H1 (cell line): ENCODE measurements at places on chromosomes 16 and 17. TPM values are rescaled to one million over a fixed set of nuclear protein-coding genes. Genes with fewer than 3 reads are reported as not detected.

DNA sequence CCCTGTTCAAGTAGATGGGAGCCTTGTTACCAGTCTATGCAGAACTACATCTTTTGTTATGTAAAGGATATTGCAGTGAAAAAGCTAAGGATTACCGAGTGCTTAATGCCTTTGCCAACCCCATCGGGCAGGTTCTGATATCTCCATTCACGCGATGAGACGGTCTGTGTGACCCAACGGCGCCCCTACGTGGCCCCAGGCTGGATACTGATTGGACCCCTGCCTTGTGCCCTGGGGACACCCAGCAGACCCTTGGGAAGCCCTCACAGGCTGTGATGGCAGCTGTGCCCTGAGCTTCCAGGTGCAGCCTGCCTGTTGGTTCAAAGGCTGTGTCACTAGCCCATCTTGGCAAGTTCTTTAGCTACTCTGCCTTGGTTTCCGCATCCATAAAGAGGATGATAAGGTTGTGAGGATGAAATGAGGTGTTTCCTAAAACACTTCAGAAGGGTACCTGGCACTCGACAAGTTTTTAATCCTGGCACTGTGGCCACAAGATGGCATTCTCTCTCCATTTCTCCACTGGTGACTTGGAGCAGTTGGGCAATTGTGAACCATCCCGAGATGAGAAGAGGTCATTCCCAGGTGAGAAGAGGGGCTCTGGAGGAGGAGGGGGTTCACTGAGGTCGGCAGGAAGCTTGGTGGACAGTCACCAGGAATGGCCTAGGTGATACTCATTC lies 33.6 kb downstream of the HAPSTR1 start:
- DNase-seq, result no peak

GRCh38 chr17:76812263-76812662 lies 55.9 kb upstream of the MGAT5B start:
- no peak for DNase-seq

GRCh38 chr17:71963351-71963750 lies 157.5 kb upstream of the SOX9 start:
- DNase-seq, result no peak

GRCh38 chr16:84764970-84765369 lies 54.8 kb upstream of the CRISPLD2 start:
- DNase-seq, result no peak

- no peak for DNase-seq
Observed at GRCh38 chr17:76948726-76949342, 80.6 kb downstream of the MGAT5B start.

DNA sequence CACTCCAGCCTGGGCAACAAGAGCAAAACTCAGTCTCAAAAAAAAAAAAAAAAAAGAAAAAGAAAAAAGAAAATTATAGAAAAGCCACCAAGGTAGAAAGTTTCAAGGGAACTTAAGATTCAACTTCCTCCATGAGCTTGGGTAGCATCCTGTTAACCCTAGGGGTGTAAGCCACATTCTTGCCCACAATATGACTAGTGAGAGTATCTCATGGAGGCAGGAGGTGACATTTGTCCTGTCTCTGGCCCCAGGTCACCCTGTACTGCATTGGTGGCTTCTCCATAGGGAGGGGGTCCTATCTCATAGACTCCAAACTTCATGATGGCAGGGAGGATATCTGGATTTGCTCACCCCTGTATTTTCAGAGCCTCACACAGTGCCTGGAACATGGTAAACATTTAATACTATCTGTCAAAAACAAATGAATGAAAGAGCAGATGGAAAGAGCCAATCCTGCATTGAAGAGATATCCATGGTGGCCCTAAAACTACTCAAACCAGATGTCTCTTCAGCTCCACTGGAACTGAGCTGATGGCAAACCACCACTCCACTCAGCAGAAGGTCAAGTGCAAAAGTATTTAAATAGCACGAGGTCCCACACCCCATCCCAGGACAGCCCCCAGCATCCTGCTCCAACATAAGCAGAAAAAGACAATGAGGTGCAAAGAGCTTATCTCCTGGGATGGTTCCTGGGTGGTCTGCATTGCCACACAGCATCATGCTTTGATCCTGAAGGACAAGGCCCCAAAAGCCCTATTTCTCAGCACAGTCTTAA lies 50.3 kb downstream of the EMP2 start:
- no peak for DNase-seq

GRCh38 chr16:88781140-88782077 lies 3.6 kb downstream of the PIEZO1 start:
- DNase-seq, result no peak

DNA sequence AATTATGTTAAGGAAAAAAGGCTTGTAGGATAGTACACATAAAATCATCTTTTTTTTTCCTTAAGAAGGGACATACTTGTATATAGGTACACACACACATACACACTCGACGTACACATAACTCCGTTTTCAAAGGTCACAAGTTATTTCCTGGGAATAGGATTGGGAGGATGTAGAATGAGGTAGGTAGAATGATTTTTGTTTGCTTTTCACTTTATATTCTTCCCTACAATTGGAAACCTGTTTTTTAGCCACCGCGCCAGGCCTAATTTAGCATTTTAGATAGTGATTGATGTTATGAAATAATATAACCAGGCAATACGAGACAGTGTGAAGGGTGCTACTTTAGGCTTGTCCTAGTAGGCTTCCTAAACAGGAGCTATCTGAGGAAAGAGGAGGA lies 1.8 kb upstream of the HAPSTR1 start:
- no peak for DNase-seq

DNA sequence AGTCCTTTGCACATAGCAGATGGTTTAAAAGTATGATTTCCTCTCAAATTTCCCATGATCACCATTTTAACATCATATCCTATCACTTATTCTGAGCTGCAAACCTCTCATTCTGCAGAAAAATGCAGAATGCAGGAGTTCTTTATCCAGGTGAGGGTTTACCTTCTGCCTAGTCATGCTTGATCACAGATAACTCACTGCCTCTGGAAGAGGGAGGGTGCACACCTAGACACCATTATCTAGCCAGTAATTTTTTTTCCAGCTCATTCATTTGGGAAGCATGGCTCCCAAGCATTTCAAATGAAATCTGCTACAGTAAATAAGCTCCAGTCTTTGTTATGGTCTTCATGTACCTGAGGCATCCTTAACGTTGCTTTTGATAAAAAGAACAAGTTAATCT lies 38.0 kb downstream of the RFFL start:
- DNase-seq, result no peak

DNA sequence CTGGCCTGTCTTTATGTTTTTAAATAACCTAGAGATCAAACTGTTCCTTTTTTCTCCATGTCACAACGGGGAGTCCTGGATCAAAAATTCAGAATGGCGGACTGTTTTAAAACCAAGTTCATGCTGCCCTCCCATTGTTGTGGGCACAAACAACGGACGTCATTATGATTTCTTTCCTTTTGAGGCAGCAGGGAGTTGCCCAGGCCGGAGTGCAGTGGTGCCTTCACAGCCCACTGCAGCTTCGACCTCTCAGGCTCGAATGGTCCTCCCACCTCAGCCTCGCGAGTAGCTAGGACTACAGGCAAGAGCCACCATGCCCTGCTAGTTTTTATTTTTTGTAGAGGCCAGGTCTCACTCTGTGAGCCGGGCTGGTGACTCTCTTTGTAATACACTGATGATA lies 26.5 kb downstream of the NDE1 start:
- no peak for DNase-seq

- DNase-seq, result no peak
Observed at GRCh38 chr17:74380086-74380958, 13.0 kb downstream of the GPR142 start.

DNA sequence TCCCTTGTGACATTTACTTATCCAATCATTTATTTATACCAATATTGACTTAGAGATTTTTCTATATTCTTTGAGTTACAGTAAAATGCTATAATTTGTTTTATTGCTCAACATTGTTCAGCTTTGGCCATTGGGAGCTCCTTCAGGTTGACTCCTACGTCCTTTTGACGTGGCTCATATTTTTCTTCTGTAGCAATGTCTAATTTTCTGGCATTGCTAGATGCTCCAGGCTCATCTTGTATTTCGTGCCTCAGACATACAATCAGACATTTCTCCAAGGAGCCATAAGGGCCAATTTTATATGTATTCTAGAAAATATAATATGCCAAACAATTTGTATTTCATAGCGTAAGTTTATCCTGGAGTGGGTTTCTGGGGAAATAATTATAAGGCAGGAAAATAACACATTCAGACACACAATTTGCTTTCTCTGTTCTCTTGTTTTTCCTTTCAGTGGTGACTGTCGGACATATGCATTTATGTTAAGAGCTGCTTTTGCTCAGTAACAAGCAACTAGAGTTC lies 355.1 kb upstream of the MON1B start:
- DNase-seq, result no peak

DNA sequence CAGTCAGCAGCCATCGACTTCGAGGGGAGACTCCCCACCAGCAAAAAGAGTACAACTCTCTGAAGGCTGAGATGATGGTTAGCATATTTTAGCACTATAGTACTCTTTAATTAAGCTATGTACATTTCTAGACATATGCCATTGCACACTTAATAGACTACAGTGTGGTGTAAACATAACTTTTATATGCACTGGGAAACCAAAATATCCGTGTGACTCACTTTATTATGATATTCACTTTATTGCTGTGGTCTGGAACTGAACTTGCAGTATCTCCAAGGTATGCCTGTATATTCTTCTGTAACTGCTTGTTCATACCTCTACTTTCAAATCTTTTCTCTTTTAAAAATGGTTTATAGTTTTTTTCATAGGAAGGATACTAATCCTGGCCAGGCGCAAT lies 11.0 kb upstream of the NXPH3 start:
- DNase-seq, result no peak

GRCh38 chr16:74029115-74029792 lies 267.4 kb upstream of the PSMD7 start:
- no peak for DNase-seq

CCL4 gene
- not detected in 2 replicates for total RNA-seq

KRTAP4-1 gene
- total RNA-seq, result not detected in 2 replicates

XYLT2 gene
- total RNA-seq, result 28.0 and 28.9 TPM in 2 replicates

GPR179 gene
- 0.07 and 0.13 TPM in 2 replicates for total RNA-seq

FSCN2 gene
- 0.30 TPM in 1 of 2 replicates, not detected in the other for total RNA-seq

HIC1 gene
- total RNA-seq, result 0.09 and 0.19 TPM in 2 replicates

CHD9NB gene
- 3.8 and 4.5 TPM in 2 replicates for total RNA-seq

PLK1 gene
- 135 and 139 TPM in 2 replicates for total RNA-seq

NPIPB13 gene
- total RNA-seq, result 13.5 and 15.5 TPM in 2 replicates

CACNG3 gene
- total RNA-seq, result not detected in 2 replicates

SPPL2C gene
- not detected in 2 replicates for total RNA-seq
